ENCODE measurements at places on chromosomes 1 and 21. TPM values are rescaled to one million over a fixed set of nuclear protein-coding genes. Genes with fewer than 3 reads are reported as not detected.

DNA sequence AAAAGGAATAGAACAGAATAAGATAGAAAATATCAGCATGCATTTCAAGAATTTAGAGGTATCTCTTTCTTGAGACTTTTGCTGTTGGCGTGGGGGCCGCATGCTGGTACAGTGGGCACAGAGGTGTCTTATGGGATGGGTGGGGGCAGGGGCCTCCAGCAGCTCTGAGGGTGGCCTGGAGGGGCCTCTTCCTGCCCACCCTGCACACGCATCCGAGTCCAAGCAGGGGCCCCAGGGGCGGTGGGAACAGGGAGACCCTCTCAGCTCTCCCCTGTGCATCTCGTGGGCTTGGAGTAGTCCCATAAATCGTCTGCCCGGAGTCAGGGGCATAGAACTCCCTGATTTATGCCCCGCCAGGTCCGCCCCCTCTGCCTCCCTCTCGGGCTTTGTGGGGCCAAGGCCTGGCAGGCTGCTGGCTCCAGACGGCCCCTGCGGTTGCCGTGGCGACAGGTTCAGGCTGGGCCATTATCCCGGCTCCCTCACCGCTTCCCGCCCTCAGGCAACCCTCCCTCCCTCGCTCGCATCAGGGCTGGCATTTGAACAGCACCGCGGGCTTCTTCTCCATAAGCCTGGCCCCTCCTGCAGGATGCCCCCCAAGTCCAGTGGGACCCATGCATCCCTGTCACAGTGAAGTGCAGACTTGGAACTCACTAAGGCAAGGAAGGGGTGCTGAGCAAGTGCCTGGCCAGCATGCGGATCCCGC is 133.2 kb upstream of the ZBTB40 start:
- no peak for DNase-seq

SUSD4 gene
- total RNA-seq = not detected

DNA sequence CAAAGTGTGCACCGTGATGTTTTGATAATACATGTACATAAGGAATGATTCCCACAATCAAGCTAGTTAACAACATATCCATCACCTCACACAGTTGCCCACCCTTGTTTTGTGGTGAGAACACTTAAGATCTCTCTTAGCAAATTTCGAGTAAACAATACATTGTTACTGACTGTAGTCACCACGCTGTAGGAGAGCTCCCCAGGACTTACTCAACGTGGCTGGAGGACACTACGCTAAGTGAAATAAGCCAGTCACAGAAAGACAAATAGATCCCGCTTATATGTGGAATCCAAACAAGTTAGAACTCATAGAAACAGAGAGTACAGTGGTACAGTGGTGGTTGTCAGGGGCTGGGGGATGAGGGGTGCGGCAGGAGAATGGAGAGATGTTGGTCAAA is 24.8 kb downstream of the GPR137B start:
- no peak for DNase-seq

DNA sequence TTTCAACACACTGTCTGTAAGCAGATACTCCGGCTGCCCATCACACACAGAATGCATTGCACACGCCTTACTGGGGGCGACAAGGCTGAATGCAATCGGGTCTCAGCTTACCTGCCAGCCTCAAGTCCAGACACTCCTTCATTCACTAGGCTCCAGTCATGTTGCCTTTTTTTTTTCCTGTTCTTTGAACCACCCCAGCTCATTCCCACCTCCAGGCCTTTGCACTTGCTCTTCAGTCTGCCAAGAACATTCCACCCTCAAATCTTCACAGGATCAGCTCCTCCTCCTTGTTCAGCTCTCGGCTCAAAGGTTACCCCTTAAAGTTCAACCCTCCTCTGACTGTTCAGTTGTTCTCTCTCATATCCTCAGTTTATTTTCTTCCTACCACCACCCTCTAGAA is 181.9 kb upstream of the ESRRG start:
- DNase-seq = no peak

- no peak for DNase-seq
These were observed 372.8 kb downstream of the PTBP2 start for GRCh38 chr1:97094247-97094972.

DNA sequence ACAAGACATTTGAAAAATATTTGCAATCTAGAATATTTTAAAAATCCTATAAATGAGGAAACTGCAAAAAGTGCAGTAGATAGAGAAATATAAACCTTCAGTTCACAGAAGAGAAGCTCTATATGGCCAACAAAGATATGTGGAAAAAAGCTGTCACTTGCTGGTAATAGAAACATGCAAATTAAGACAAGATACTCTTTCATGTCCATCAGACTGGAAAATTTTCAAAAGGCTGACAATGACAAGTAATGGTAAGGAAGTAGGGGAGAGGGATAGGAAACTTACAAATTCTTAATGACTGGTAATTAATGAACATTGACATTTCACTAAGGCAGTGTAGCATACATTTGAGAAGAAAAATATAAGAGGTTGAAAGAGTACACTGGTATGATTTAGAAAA is 147.9 kb downstream of the MRPL39 start:
- DNase-seq = no peak

- DNase-seq = no peak
These were observed 2.8 kb downstream of the PSMA5 start for GRCh38 chr1:109423498-109423897.

AGRN gene
- 35.8 TPM for total RNA-seq

WDR3 gene
- total RNA-seq = 79.8 TPM

PRPF38A gene
- total RNA-seq = 108 TPM

TMIGD3 gene
- total RNA-seq = not detected

NPHS2 gene
- total RNA-seq = not detected

GRCh38 chr1:7111853-7112252 is 326.6 kb downstream of the CAMTA1 start:
- DNase-seq = no peak

CD101 gene
- 0.82 TPM for total RNA-seq

- DNase-seq = no peak
These were observed 46.7 kb downstream of the WARS2 start for GRCh38 chr1:119093721-119094120.

- no peak for DNase-seq
These were observed 3.9 kb downstream of the KDM4A start for GRCh38 chr1:43653893-43654292.

ADAM30 gene
- total RNA-seq = not detected

DNA sequence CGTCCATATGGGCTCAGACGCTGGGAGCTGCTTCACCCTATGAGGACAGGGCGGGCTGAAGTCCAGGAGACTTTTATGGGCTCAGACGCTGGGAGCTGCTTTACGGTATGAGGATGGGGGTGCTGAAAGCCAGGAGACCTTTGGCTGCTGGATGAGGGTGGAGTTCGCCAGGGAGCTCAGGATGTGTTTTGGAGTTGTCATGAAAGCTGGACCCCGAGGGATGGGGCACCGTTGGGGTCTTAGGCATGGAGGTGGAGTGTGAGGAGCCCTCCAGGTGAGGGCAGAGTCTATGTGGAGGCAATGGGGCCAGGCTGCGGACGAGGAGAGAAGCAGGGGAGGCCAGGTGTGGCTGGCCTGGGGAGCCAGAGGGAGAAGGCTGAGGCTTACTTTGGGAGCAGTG is 27.5 kb downstream of the TRPM2 start:
- no peak for DNase-seq

DNA sequence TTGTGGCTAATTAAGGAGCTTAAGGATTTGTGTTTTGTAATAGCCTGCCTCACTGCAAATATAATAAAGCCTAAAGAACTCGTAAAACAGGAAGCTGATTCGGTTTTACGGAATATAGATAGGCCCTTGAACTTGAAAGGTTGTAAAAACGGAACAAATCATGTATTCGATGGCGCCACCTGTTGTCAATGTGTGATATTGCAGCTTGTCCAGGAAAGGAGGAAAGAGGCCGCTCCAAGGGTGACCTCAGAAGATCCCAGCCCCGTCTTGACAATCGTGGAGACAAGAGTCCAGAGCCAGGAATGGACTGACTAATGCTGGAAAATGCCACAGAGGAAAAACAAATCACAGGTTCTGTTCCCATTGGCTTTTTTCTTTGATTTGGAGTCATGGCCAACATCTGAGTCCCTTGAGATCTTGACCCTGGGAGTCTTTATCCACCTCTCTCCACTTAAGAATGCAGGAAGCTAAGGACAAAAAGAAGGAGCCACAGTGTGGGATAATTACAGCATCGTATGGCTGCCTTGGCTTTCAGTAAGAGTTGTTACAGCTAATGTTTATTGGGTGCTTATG is 7.0 kb upstream of the IGSF21 start:
- peak; percentile 82 for DNase-seq

GRCh38 chr1:36355811-36356210 is 29.9 kb downstream of the STK40 start:
- DNase-seq = no peak

PERM1 gene
- total RNA-seq = not detected

GRCh38 chr21:44907966-44908895 is 12.5 kb downstream of the ITGB2 start:
- DNase-seq = no peak

DNA sequence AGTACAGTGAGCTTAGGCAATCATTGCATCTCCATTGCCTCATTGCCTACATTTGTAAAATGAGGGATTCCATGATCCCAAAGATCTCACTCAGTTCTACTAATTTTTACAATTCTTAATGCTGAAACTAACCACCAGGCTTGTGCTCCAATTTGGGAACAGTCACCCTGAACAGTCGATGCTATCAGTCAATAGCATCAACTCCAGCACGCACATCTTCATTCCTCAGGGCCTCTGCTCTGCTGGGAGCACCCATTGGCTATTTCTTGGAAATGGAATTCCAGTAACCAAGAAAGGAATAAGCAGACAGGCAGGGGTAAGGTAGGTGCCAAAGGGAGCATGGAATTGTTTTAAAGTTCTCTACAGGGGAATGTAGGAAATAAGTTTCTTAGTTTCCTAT is 14.2 kb upstream of the ACKR1 start:
- no peak for DNase-seq

S100A16 gene
- total RNA-seq = not detected

MDM4 gene
- total RNA-seq = 85.5 TPM

DNA sequence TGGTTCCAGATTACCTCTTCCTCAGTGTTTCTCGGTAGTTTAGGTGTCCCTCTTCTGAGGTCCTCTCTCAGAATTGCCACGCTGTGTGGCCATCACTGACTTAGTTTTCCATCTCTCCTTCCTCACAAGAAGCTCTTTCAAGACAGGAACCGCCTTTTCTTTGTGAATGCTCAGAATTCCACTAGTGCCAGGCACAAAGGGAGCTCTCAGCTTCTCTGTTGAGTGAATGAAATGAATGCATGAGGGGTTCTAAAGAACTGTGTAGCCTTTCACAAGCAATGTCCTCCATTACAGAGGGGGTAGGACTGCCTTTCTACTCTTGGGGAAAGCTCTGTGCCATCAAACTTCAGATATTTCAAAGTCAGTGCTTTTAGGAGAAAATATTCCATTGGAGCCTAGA is 546.8 kb downstream of the RWDD3 start:
- no peak for DNase-seq

DNA sequence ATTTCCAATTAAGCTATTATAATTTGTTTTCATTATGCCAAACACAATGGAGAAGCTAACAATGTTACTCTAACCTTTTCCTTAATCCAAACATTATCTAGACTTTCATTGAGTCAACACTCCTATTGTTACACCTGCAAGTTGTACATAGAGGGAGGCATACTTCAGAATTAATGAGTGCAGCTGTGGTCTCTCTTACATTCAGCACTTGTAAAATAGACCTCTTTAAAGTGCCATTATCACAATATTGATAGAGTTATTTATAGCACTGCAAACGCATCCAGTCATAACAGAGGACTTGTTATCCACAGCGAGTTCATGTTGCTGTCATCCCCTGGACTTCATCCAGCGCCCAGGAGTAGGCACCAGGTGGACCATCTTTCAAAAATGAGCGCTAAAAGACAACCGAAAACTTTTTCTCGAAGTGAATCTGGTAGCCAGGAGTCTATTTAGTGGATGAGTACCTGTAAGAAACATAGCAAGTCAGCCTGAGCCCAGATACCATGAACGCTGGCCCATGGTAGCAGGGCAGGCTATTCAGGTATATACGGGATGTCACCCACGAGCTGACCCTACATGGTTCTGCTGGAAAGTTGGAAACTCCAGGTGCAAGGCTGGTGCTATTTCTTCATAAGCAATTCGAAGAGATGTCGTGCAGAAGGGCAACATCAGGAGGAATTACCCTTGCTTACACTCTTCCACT is 70.6 kb upstream of the NFIA start:
- DNase-seq = no peak

DNA sequence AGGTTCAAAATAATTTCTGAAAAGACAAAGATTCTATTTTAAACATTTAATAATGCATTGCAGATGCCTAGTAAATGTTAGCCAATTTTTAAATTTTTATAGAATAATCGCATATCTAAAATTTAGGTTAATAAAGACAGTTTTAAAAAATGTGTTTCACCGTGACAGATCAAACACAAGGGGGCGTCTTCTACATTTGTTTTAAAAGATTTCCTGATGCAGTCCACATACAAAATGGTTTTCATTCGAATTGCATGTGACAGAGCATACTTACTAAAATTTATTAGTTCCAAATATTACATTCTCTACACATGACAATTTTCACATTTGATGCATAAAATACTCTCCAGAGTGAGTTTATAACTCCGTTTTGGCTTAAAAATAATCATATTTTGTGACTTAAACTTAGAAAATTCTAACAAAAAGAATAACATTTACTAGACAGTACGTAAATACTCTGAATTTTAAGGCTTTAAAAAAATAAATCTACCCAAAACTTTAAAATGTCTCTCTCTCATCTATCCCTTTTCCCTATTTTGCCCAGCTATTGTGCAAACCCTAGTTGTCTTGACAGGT is 75.5 kb downstream of the ADAMTS1 start:
- no peak for DNase-seq

FCAMR gene
- not detected for total RNA-seq

ADCY10 gene
- 0.19 TPM for total RNA-seq

UMODL1 gene
- not detected for total RNA-seq

CFAP107 gene
- total RNA-seq = not detected

- no peak for DNase-seq
These were observed 151.8 kb downstream of the FAF1 start for GRCh38 chr1:50808296-50808695.

DNA sequence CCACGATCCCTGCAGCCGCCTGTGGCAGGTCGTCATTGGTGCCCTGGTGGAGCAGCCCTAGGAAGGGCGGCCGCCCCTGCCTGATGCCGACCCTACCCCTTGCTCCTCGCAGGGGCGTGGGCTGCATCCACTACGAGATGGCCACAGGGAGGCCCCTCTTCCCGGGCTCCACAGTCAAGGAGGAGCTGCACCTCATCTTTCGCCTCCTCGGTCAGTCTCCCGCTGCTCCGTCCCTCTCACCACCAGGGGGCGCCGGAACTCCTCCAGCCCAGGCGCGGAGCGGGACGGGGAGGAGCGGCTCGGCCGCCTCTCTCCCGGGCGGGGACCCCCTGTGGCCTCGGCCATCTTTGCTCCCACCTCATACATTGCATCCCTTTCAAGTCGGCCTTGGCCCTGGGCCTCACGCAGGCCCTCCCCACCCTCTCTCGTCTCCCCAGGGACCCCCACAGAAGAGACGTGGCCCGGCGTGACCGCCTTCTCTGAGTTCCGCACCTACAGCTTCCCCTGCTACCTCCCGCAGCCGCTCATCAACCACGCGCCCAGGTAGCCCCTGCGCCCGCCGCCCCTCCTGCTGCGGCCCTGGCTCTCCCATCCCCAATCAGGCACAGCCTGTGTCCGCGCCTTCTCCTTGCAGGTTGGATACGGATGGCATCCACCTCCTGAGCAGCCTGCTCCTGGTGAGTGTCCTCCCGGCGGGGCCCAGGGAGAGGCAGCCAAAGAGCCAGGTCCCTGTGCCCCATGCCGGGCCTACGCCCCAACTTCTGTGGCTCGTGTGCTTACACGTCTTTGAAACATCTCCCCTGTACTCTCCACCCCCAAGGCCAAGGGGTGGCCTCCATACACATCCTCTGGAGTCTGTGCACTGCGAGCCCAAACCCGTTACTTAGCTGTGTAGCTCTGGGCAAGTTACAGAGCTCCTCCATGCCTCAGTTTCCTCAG is 24.7 kb downstream of the CDK18 start:
- DNase-seq = peak; percentile 95

S100A1 gene
- not detected for total RNA-seq

Measured in activated CD4-positive, alpha-beta T cell treated with anti-CD3 and anti-CD28 coated beads, Interleukin-2, amount 10 ng/mL, durations not matched to agents 24 days and 14 days (primary cell).